ENCODE measurements at places on chromosomes 7 and 10.

DNA sequence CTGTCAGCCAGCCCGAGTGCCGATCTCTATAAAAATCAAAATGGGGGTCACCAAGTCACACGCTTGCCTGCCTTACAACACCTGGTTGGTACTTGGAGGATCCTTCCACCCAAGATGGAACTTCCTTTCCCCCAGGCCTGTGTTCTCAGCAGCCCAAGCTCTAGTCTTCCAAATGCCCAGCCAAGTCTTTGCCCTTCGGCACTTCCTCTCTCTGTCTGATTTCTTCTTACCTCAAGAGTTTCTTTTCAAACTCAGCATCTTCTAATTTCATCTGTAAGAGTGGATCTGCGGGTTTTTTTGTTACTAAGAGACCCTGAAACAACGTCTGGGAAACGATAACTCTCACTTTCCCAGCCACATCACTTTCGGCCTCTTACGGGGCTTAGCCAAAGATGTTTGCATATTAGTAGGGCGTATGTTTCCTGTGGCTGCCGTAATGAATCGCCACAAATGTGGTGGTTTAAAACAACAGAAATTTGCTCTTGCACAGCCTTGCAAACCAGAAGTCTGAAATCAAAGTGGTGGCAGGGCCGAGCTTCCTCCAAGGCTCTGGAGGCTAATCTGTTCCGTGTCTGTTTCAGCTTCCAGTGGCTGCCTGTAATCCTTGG, 219.9 kb downstream of the TCF7L2 start:
- DNase-seq = no peak

- no peak for DNase-seq
These were observed 26.4 kb downstream of the PARP12 start for GRCh38 chr7:140036224-140036962.

- no peak for DNase-seq
These were observed 199.9 kb upstream of the DPP6 start for GRCh38 chr7:153852261-153852660.

- no peak for DNase-seq
These were observed 155.5 kb downstream of the COBL start for GRCh38 chr7:51160990-51161615.

DNA sequence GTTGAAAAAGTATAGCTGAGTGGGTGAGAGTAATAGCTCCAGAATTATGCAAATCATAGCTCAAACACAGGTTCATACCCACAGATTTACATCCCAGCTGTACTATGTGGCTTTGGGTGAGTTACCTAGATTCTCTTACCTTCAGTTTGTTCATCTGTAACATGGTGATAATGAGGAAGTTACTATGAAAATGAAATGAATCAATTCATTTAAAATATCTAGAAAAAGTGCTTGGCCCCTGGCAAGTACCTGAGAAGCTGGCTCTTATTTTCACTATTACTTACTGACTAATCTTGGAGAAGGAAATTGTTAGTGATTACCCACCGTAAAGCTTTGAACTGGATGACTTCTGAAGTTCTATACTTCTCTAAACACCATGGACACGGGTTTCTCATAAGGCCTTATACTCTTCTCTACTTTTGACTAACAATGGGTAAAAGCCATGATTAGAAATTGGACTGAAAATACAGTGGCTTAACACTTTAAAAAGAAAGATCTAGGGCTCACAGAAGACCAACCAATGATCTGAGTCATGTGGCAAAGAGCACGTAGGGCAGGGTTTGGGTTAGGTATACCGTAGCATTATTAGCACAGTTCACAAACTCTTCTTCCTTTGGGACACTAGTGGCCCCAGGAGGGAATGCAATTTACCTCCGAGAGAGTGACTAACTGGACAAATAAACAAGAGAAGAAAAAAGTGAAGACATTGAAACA, 149.2 kb downstream of the PLPP4 start:
- DNase-seq = no peak

GRCh38 chr7:80883154-80884025, 35.5 kb downstream of the SEMA3C start:
- DNase-seq = no peak

GRCh38 chr10:29041616-29042015, 247.3 kb upstream of the LYZL1 start:
- DNase-seq = no peak

DNA sequence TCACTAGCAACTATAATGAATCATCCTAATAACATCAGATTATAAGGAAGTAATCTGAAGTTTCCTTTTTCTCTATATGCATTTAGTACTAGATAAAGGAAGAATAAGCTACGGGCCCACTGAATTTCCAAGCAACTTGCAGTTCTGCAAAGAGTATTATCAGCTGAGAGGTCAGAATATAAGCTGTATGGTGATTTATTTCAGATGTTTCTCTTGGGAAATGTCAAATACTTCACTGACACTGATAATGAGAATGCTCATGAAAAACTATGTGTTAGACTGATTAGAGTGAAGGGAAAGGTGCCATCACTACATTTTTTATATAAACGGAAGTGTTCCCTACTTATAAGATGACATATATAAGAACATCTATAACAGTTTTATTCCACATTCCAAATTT, 251.2 kb upstream of the HGF start:
- no peak for DNase-seq

DNA sequence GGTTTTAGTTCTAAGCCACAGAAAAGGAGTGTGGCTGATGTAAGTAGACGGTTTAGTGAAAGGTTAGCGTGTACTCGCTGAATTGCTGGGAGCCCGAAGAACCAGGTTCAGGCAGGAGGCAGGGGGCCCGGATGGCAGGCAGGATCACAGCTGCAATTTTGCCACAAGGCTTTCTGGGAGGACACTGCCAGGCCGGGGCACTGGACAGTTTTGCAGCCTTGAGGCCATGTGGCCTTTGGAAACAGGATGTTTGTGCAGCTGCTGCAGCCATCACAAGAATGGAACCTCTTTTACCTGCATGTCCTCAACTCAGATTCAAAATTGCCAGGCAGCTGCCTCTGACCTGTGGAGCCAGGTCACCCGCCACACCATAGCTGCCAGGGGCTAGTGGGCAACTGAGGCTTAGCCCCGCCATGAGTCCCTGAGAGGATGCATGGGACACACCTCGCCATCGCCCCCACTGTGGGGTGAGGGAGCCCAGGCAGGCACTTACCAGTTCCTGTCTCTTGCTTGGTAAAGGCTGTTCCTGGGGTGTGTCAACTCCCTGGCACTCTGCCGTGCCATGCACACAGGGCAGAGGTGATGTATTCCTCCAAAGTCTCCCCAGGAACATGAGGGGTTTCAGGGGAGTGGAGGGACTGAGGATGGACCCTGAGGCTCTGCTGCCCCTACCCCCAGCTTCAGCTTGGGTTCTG, 188.6 kb downstream of the RPS24 start:
- DNase-seq = no peak

- no peak for DNase-seq
These were observed 42.8 kb upstream of the RNF216 start for GRCh38 chr7:5824297-5824610.

DNA sequence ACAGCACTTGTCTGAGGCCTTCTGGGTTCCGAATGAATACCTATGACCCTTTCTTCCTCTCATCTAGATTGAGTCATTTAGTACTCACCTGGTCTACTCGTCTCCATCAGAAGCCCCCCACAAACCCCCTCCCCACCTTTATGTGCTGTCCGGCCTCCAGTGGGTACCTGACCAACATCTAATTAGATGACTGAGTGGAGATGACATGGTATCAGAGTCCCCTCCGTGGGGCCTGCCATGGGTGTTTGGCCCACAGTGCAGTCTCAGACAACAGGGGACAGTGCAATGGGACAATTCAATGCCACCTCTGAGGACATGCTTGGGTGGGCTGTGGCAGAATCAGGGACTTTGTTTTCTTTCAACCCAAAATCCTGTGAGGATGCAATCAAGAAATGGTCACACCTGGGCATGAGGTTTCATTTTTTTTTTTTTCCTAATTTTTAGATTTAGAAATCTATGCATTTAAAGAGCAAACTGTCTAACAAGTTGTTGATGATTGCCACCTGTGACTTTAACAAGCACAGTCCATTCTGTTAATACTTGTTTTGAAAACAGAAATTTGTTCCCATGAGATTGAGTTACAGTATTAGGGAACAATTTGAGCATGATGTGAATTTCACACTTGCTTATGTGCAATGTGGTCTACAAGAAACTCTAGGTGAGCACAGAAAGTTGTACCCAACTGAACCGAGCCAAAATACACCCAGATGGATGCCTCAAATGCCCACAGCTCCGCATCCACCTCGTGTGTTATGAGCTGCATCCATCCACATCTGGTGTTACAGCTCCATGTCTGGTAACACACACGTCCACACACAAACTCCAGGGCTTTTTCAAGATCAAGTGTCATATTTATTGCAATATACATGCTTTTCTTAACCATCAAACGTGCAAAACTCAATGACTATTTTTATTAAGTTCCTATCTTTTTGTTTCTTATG, 27.5 kb downstream of the GPRIN2 start:
- DNase-seq = no peak

DNA sequence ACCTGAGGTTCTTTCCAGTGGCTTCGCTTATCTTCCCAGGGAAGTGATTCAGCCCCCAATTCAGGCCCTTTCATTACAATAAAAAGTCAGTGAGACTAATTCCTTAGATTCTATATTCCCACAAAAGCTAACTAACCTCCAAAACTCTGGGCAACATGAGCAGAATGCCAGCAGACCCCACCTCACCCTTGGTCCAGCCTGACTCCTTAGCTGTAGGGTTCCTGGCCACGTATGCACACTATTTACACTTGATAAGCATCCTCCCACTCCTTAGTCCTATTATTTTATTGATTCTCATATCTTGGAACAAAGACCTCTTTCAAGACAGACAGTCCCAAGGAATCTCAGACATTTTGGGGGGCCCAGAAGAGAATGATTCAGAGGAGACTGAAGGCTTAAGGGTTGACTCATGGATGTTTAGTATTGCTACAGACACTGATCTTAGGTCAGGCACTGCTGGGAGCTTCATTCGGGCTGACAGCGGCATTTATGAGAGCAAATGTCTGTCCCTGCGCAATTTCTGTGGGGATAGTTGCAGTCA, 162.6 kb upstream of the GDF10 start:
- no peak for DNase-seq

GRCh38 chr10:30373596-30374327, 24.7 kb upstream of the MTPAP start:
- no peak for DNase-seq

- DNase-seq = no peak
These were observed 105.7 kb downstream of the ELAPOR2 start for GRCh38 chr7:86953653-86954336.

DNA sequence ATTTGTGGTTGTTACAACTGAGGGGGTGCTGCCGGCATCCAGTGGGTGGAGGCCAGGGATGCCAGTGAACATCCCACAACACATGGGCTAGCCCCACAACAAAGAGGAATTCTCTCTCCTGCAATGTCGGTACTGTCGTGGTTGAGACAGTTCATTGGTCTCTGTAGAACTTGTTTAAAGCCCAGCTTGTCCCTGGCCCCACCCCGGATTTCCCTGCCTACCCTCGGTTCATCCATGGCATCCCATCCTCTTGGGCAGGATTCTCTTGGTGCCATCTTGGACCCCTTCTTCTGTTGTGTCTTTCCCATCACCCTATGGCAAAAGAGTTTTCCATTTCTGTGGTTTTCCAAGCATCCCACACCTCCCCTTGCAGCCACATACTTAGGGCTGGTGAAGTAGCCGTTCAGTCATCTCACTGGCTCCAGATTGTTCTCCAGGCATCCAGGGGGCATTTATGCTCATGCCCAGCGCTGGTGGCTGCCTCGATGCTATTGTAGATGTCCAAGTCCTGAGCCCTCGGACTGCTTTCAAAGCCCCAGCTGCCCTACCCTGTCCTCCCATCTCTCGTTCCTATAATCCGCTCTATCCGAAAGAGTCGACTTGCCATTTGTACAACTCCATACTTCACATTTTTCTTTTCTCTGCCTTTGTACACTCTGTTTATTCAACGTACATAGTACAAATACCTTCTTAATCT, 39.2 kb downstream of the MGMT start:
- DNase-seq = no peak

GRCh38 chr7:148210804-148211325, 379.7 kb upstream of the C7orf33 start:
- DNase-seq = no peak

DNA sequence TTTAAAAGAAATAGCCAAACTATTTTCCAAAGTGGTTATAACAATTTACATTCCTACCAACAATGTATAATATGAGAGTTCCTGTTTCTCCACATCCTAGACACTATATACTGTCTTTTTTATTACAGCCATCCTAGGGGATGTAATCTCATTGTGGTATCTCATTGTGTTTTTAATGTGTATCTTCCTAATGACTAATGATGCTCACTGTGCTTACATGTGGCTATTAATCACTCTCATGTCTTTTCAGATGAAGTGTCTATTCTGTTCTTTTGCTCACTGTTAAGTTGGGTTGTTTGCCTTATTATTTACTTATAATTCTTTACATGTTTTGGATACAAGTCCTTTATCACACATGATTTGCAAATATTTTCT, 71.8 kb downstream of the ZNF438 start:
- DNase-seq = no peak

- DNase-seq = no peak
These were observed 3.2 kb upstream of the RAB18 start for GRCh38 chr10:27500886-27501285.

- DNase-seq = no peak
These were observed 498.7 kb upstream of the MKI67 start for GRCh38 chr10:128624656-128625530.

DNA sequence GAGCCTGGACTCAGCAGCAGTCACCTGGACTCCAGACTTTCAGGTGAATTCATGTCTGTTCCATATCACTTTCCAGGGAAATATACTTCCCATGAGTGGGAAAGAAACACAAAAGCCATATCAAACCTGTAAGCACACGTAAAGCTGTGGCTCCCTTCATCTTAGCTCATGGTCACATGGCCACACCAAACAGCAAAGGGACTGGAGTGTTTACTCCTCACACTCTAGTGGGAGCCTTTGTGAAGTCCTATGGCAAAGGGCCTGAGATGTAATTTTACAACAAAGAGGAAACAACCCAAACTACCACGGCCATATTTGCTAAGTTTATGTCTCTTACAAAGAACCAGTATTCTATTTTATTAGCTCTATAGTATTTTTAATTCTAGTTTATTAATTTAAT, 16.3 kb downstream of the SFTPA1 start:
- no peak for DNase-seq

DNA sequence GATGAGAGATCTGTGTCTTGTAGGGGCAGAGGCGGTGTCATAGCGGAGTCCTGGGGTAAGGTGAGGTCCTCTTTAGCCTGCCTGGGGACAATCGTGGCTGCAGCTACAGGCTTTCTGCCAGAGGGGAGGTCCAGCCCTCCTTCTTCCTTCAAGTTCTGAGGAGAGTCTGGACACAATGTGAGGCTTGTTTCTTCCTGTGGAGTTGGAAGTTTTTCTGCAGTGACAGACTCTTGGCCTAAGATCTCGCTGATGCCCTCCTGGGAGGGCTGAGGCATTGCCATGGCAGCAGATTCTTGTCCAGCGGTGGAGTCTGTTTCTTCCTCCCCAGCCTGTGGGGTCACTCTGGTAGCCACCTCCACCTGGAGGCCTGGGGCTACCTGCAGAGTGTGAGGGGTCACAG, 4.4 kb downstream of the NACAD start:
- DNase-seq = peak; percentile 39

- no peak for DNase-seq
These were observed 14.6 kb upstream of the MLXIPL start for GRCh38 chr7:73638911-73639310.

GRCh38 chr10:128898916-128899195, 568.2 kb upstream of the MGMT start:
- no peak for DNase-seq

- DNase-seq = no peak
These were observed 55.9 kb downstream of the CREB3L2 start for GRCh38 chr7:137946011-137946410.

- DNase-seq = no peak
These were observed 60.0 kb downstream of the WAC start for GRCh38 chr10:28592953-28593352.
